ENCODE measurements at places on chromosomes 11 and 22. TPM values are rescaled to one million over a fixed set of nuclear protein-coding genes. Genes with fewer than 3 reads are reported as not detected.
A peak's percentile ranks its signal among the peaks of the same experiment; 100 is the strongest.

The AQP11 gene
- total RNA-seq: 1.2 TPM

GRCh38 chr11:66956689-66957290 lies 1.4 kb downstream of the PC start:
- no peak overlapping the region for H3K27ac ChIP-seq
- peaks cover 23% of the 10 kb centered on the region for H3K4me1 ChIP-seq
- no peaks in the 10 kb centered on the region for H3K27me3 ChIP-seq
- H3K36me3 ChIP-seq: no peaks in the 10 kb centered on the region
- no peak overlapping the region for H3K4me3 ChIP-seq

The OR5A1 gene
- not detected for total RNA-seq

GRCh38 chr11:67631411-67631810 lies 1.7 kb upstream of the NUDT8 start:
- H3K4me3 ChIP-seq: no peak overlapping the region
- H3K27ac ChIP-seq: no peak overlapping the region
- DNase-seq: peak; percentile 76
- H3K4me1 ChIP-seq: no peaks in the 10 kb centered on the region
- H3K27me3 ChIP-seq: peaks cover 9% of the 10 kb centered on the region
- no peaks in the 10 kb centered on the region for H3K36me3 ChIP-seq

DNA sequence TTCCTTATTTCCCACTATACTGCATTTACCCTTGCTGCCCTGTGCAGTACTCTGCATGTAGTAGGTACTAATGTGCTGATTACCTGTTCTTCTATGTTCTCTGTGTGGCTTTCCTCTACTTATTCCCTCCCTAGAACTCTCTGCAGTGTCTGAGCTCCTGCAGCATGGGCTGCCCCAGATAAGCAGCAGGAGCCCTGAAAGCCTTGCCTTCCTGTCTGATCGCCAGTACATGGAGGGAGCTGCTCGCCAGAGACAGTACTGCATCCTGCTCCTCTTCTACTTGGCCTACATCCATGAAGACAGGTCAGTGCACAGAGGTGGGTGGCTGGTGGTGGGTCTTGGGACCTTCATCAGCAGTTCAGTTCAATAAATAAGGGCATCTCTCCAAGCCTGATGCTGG lies 42.2 kb upstream of the CCDC134 start:
- H3K4me1 ChIP-seq: no peaks in the 10 kb centered on the region
- DNase-seq: no peak
- H3K27me3 ChIP-seq: no peaks in the 10 kb centered on the region
- H3K4me3 ChIP-seq: no peak overlapping the region
- H3K36me3 ChIP-seq: no peaks in the 10 kb centered on the region

GRCh38 chr11:14969901-14970323 lies 2.2 kb downstream of the CALCA start:
- no peak overlapping the region for H3K4me3 ChIP-seq
- peaks cover 76% of the 10 kb centered on the region for H3K27me3 ChIP-seq
- H3K4me1 ChIP-seq: peaks cover 12% of the 10 kb centered on the region
- peak; percentile 72 for DNase-seq

DNA sequence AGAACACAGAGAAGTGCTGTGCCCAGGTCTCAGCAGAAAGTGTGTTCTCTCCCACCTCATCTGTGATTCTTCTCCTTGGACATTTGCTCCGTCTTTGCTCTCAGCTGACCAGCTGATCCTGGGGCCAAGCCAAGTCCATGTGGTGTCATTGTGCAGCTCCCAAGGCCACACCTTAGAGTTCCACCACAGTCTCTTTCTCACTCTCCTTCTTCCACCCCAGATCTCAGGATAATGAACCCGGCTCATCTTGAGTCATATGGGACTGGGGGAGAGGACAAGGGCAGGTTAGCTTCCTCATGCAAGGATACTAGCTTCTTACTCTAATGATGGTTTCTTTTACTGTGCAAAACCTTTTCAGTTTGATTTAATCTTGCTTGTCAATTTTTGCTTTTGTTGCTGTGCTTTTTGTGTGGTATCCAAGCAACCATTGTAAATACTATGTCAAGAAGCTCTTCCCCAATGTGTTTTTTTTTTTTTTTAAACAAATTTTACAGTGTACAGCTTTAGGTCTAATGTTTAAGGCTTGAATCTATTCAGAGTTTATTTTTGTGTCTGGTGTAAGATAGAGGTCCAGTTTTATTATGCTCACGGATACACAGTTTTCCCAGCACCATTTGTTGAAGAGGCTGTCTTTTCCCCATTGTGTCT lies 75.0 kb upstream of the OR4B1 start:
- no peaks in the 10 kb centered on the region for H3K4me1 ChIP-seq
- no peak overlapping the region for H3K4me3 ChIP-seq
- H3K27ac ChIP-seq: no peak overlapping the region
- no peak for DNase-seq
- no peaks in the 10 kb centered on the region for H3K27me3 ChIP-seq

GRCh38 chr22:44055805-44056204 lies 31.7 kb downstream of the PARVB start:
- H3K36me3 ChIP-seq: no peaks in the 10 kb centered on the region
- no peak overlapping the region for H3K4me3 ChIP-seq
- H3K27ac ChIP-seq: no peak overlapping the region
- no peaks in the 10 kb centered on the region for H3K27me3 ChIP-seq
- peak; percentile 43 for DNase-seq

DNA sequence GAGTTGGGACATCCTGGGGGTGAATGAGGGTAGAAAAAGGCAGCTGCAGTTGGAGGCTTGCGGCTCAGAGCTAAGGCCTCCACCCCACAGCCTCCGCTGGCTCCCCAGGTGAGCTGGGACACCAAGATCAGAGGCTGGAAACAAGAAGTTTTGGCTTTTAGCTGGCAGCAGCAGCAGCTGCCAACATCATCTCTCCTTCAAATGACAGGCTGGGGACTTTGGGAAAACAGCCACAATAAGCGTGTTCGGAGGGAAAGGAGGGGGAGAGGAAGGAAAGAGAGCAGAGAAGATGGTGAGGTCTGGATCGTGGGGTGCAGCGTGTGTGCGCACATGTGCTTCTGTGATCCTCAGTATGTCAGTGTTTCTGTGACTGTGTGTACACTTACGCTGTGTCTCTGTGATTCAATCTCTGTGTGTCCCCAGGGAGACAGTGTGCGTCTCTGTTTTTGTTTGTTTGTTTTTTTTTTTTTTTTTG lies 62.0 kb upstream of the RASD2 start:
- peaks cover 26% of the 10 kb centered on the region for H3K4me1 ChIP-seq
- H3K27me3 ChIP-seq: peaks cover 14% of the 10 kb centered on the region
- H3K27ac ChIP-seq: no peak overlapping the region
- H3K36me3 ChIP-seq: no peaks in the 10 kb centered on the region
- no peak for DNase-seq

The GLB1L3 gene
- 0.29 TPM for total RNA-seq

The MRGPRX3 gene
- total RNA-seq: 0.15 TPM

All from left lung (tissue), 14 donors.